ENCODE measurements at places on chromosomes 6 and 20. TPM values are rescaled to one million over a fixed set of nuclear protein-coding genes. Genes with fewer than 3 reads are reported as not detected.

Gene MKKS
- polyA plus RNA-seq: 13.1 TPM

Gene EEF1A2
- 0.46 TPM for polyA plus RNA-seq

DNA sequence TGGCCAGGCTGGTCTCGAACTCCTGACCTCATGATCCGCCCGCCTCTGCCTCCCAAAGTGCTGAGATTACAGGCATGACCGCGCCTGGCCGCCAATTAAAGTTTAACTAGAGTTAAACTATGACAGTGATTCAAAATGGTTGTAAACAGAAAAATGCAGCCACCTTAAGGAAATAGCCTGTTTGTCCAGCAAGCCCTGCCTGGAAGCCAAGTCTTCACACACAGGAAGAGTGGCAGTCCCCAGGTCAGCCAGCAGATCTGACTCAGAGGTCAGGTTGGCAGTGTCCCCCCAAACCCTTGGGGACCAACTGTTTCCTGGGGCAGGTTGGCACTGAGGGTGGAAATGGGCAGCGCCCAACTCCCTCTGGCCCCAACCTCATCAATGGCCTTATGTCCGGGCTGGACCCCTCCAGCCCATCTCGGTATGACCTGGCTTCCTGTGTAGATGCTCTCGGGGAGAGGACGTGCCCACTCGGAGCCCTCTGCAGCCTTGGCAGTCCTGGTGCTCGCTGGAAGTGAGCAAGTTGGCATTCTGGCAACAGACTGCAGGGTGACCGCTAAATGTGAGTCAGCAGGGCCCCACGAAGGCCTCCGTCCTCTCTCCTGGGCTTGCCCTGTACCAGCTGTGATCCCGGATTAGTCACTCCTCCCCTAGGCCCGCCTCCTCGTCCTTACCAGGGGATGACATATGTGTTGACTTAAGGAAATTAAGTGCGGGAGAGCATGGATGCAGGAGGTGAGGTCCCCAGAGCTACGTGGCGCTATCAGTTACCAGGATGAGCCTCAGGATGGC lies 9.7 kb upstream of the HSP90AB1 start:
- H3K27ac ChIP-seq: peak overlapping the region; percentile 83
- DNase-seq: peak; percentile 96
- H3K36me3 ChIP-seq: peaks cover 1% of the 10 kb centered on the region
- H3K27me3 ChIP-seq: no peaks in the 10 kb centered on the region
- peak overlapping the region; percentile 54 for H3K4me3 ChIP-seq

DNA sequence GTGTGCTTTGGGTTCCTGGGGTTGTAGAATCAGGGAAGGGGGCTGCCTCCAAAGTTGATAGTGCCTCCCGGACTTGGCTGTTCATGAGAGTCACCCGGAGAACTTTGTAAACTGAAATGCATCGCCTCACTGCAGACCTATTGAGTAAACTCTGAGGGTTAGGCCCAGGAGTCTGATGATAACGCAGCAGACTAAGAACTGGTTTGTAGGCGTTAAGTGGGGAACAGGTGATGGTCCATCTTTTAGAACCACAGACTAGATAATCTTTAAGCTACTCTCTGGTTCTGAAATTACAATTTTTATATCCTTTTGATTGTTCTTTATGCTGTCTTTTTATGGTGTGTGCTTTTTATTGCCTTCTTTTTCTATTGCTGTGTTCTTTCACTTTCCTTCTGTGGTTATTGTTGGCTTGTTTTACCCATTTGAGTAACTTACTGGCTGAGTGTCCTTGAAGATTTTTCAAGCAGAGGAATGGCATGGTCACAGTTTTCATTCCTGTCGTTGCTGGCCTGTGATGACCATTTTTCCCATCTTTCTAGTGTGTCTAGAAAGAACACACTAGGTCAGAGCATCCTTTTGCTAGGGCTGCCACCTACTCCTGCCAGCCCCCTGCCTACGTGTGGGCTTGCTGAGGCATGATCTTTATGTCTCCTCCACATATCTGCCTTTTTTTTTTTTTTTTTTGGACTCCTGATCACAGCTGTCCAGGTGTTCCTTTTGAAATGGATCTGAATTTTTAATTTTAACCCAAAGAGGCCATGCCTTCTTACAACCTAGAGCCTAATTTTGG lies 30.9 kb downstream of the LRRC1 start:
- no peaks in the 10 kb centered on the region for H3K36me3 ChIP-seq
- no peak overlapping the region for H3K27ac ChIP-seq
- no peaks in the 10 kb centered on the region for H3K27me3 ChIP-seq
- H3K4me1 ChIP-seq: peaks cover 2% of the 10 kb centered on the region

- H3K27ac ChIP-seq: no peak overlapping the region
- H3K4me3 ChIP-seq: no peak overlapping the region
- no peaks in the 10 kb centered on the region for H3K4me1 ChIP-seq
These were observed 10.8 kb downstream of the MCUR1 start for GRCh38 chr6:13803581-13803980.

DNA sequence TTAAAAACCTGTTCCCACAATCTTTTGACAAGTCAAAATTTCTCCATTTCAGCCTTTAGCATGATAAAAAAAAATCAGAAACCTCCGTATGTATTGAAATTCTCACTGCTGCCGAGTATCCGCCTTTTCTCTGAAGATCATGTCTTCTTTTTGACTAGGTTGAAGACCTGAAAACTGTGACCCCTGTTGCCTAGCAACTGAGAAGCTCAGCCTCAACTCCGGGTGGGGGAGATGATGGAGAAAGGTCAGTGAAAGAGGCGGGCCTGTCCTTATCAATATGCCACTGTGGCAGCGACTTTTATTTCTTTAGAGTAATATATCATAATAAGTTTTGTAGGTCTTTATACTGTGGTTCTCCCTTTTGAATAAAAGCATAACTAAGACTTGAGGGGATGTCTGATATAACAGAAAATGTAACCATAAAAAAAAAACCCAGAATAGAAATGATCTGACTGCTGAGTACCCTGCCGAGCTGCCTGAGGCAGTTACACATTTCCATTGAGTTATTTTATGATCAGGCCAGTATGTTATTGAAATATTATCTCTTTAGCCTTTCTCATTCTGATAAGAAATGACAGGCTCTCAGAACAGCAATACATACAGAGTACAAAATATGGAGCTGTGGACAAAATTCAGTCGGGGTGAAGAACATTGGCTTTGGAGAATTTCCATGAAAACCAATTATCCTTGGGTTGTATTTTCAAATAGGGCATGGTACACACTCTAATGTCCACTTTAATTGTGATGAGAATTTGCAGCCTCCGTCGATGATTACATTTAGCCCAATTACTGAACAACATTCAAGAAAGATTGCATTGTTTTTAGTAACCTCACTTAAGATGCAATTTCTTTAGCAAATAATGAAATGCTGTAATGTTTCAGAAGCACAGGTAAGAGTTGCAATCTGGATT lies 136.7 kb upstream of the EEF1E1 start:
- H3K4me1 ChIP-seq: no peaks in the 10 kb centered on the region
- no peak for DNase-seq

DNA sequence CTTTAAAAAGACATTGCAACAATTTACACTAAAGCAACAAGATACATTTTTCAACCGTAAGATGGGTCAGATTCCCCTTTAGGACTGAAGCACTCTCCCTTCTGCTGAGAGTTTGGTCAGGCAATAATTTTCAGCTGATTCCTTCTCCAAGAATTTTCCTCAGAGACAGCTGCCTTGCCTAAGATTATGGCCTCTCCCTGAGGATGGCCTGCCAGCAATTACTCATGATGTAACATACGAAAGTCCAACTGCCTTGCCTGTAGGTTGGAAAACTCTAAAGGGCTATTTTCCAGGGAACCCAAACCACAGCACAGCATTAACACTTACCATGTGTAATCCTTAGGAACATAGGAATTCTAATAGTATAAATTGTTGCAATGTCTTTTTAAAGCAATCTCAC lies 229.1 kb upstream of the FLRT3 start:
- no peaks in the 10 kb centered on the region for H3K36me3 ChIP-seq
- DNase-seq: peak; percentile 10
- H3K4me1 ChIP-seq: no peaks in the 10 kb centered on the region

DNA sequence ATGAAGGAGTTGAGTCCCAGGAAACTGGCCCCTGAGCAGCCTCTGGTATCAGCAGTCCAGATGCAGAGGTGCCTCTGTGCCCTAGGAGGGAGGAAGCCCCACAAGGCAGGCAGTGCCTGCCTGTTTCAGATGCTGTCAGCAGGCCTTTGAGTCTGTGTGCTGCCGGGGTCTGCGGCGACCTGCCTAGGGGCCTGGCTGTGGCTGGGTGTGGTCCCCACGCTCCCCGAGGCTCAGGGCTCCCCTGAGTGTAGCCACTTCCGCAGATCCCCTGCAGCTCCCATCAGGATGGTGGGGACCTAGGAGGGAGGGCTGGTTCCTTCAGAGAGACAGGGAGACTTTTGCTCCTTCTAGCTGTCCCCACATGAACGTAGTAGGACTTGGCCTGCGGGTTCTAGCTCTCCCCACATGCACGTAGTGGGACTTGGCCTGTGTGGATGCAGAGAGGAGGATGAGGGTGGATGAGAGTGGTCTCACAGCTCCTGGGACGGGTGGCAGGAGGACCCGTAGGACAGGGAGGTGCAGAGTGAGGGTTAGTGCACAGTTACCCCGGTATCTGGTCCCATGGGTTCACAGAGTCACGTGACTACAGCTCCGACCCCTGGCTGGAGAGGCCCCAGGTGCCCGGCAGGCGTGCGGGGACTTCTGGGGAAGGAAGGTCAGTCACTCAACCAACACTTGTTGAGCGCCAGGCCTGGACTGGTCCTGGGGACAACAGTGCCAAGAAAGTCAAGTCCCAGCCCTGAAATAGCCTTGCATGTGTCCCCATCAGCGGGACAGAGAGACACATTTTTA lies 41.0 kb downstream of the CDH4 start:
- H3K4me3 ChIP-seq: no peak overlapping the region
- no peak for DNase-seq
- H3K27me3 ChIP-seq: no peaks in the 10 kb centered on the region
- peaks cover 3% of the 10 kb centered on the region for H3K4me1 ChIP-seq
- H3K27ac ChIP-seq: no peak overlapping the region

GRCh38 chr6:136822046-136822375 lies 381 bp upstream of the PEX7 start:
- peak overlapping the region; percentile 77 for H3K4me3 ChIP-seq
- no peaks in the 10 kb centered on the region for H3K36me3 ChIP-seq
- no peak for DNase-seq
- H3K27me3 ChIP-seq: no peaks in the 10 kb centered on the region
- no peaks in the 10 kb centered on the region for H3K4me1 ChIP-seq

DNA sequence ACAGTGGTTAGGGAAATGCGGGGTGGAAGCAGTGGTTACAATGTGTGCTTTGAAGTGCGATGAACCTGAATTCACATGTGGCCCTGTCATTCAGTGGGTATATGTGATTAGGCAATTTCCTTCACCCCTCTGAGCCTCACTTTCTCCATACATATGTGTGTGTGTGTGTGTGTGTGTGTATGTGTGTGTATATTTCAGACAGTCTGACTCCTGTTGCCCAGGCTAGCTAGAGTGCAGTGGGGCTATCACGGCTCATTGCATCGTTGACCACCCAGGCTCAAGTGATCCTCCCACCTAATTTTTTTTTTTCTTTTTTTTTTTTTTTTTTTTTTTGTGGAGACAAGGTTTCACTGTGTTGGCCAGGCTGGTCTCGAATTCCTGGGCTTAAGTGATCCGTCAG lies 6.3 kb downstream of the PPP1R14C start:
- peaks cover 10% of the 10 kb centered on the region for H3K27me3 ChIP-seq
- no peak overlapping the region for H3K27ac ChIP-seq
- no peaks in the 10 kb centered on the region for H3K4me1 ChIP-seq
- H3K4me3 ChIP-seq: no peak overlapping the region
- H3K36me3 ChIP-seq: no peaks in the 10 kb centered on the region
- DNase-seq: no peak

GRCh38 chr20:50710492-50711063 lies 19.2 kb upstream of the RIPOR3 start:
- H3K27me3 ChIP-seq: no peaks in the 10 kb centered on the region
- H3K36me3 ChIP-seq: no peaks in the 10 kb centered on the region
- H3K4me3 ChIP-seq: no peak overlapping the region
- H3K27ac ChIP-seq: no peak overlapping the region
- peaks cover 2% of the 10 kb centered on the region for H3K4me1 ChIP-seq
- no peak for DNase-seq

DNA sequence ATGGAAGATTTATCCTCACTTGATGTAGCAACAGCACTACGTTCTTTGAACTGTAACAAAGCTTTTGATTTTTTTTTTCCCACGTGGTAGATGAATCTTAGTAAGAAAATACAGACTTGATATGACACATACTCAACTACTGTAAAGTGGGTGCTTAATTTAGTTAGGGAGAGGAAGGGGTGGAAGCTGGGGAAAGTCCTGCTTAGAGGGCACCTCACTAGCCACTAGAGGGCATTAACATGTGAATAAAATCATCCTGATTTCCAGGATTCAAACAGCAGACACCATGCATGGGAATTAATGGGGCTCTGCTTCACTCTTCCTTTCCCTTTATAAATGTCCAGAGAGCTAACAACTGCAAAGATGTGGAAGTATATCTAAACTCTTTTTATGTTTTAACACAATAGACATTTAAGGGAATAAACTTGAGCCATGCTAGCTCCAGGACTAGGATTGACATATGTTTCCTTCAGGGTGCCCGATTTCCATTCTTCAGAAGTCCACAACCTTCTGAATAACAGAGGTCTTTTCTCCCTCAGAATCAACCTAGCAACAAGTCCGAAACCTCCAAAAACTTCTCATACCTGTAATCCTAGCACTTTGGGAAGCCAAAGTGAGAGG lies 250.1 kb downstream of the ATXN1 start:
- H3K27ac ChIP-seq: no peak overlapping the region
- H3K27me3 ChIP-seq: no peaks in the 10 kb centered on the region
- no peak overlapping the region for H3K4me3 ChIP-seq
- H3K4me1 ChIP-seq: peaks cover 3% of the 10 kb centered on the region

- H3K36me3 ChIP-seq: no peaks in the 10 kb centered on the region
- H3K27me3 ChIP-seq: peaks cover 8% of the 10 kb centered on the region
- no peak for DNase-seq
- no peaks in the 10 kb centered on the region for H3K4me1 ChIP-seq
These were observed 99.8 kb downstream of the TAF4 start for GRCh38 chr20:61965606-61966491.

DNA sequence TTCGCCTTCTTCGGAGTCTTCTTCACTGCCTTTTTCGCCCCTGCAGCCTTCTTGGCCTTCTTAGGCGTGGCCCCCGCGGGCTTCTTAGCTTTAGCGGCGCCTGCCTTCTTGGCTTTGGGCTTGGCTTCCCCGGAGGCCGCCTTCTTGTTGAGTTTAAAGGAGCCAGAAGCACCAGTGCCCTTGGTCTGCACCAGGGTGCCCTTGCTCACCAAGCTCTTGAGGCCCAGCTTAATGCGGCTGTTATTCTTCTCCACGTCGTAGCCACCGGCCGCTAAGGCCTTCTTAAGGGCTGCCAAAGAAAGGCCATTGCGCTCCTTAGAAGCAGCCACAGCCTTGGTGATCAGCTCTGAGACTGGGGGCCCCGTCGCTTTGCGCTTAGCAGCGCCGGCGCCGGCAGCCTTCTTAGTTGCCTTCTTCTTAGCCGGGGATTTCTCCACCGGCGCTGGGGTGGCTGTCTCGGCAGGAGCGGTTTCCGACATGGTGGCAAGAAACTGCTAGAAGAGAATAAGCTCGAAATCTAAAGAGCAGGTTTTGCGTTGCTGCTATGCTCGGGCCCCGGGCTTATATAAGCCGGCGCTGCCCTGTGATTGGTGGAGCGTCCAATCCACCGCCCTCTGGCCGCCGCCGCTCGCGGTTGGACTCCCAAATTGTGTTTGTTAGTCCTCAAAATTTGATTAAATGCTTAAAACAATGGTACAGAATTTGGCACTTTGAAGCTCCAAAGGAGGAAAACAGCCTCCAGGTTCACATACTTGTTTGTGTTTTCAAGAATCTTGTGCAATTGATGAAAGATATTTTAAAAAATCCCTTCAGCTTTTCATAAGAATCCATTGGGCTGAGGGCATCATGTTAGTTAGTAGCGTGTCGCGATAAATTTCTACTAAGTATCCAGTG lies 44.9 kb downstream of the OR2B2 start:
- DNase-seq: peak; percentile 85
- H3K4me1 ChIP-seq: no peaks in the 10 kb centered on the region
- peak overlapping the region; percentile 57 for H3K4me3 ChIP-seq
- peak overlapping the region; percentile 94 for H3K27ac ChIP-seq
- H3K36me3 ChIP-seq: no peaks in the 10 kb centered on the region
